ENCODE measurements at places on chromosomes 6 and 20.

DNA sequence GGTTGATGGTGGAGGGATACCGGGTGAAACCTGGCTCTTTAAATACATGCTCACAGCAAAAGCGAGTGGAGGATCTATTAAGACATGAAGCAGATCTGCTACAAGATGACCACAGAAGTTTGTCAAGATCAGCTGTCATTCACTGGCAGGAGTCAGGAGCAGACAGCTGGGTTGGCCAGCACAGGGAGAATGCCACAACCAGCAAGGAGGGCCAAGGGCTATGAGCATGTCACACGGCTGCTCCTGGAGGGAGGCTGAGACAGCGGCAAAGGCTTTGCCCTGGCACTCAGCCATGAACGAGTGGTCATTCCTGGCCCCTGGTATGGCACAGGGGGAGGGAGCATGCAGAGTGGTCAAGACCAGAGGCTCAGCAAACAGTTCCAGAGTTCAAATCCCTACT, 77.6 kb downstream of the POPDC3 start:
- no peak for DNase-seq

GRCh38 chr20:20744170-20744725, 31.8 kb upstream of the RALGAPA2 start:
- DNase-seq = no peak

DNA sequence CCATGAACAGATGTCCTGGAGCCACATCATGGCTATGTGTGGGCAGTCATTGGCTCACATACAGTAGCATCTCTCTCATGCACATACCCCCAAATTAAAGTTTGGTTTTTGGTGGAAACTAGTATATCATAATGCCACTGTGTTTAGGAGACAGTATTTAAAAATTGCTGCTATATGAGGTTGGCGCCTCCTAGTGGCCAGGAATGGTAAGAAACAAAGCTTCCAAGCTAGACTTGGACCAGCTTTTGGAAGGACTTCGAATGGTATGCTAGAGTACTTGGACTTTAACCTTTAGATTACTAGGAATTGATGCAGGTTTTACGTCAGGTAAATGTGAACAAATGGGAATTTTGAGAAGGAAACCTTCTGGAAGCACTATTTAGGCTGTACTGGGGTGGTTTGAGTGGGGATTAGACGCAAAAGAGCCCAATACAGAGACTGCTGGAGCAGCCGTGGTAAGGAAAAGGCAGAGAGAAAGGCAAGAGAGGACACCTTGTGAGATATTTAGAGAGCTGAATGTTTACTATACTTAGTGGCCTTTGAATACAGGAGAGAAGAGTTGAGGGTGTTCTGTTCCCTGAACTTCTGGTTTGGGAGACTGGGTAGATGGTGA, 23.8 kb downstream of the PRSS35 start:
- peak; percentile 28 for DNase-seq

DNA sequence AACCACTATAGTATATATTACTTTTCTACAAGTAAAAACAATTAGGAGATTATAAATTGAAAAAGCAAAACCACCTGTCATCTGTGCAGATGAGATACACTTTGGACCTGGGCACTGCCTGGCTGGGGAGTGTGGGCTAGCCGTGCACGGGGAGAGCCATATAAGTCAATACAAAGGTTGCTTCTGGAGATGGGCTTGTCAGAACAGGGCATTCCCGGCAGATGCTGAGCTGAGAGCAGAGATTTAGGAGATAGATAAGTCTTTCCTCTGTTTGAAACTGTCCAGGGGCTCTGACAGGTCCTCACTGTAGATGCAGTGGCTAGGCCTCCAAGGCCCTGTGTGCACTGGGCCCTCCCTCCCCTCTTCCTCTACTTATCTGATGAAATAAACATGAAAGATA, 34.5 kb downstream of the CD164 start:
- DNase-seq = no peak

GRCh38 chr20:35968930-35969329, 540 bp downstream of the CNBD2 start:
- no peak for DNase-seq

DNA sequence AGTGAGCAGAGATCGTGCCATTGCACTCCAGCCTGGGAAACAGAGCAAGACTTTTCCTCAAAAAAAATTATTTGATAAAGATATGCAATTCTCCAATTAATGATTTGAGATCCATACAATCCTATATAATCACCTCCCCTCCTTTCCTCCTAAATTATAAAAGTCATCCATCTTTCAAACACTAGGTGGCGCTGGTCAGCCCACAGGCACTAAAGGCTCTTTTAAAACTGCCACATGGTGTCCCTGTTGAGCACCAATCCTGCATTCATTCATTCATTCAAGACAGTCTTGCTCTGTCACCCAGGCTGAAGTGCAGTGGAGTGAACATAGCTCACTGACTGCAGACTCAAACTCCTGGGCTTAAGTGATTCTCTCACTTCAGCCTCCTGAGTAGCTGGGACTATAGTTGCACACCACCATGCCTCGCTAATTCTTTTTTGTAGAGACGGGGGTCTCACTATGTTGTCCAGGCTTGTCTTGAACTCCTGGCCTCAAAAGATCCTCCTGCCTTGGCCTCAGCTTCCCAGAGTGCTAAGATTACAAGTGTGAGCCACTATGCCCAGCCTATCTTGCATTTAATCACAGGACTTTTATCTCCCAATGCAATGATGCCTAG, 58.7 kb upstream of the SLC2A12 start:
- peak; percentile 27 for DNase-seq

DNA sequence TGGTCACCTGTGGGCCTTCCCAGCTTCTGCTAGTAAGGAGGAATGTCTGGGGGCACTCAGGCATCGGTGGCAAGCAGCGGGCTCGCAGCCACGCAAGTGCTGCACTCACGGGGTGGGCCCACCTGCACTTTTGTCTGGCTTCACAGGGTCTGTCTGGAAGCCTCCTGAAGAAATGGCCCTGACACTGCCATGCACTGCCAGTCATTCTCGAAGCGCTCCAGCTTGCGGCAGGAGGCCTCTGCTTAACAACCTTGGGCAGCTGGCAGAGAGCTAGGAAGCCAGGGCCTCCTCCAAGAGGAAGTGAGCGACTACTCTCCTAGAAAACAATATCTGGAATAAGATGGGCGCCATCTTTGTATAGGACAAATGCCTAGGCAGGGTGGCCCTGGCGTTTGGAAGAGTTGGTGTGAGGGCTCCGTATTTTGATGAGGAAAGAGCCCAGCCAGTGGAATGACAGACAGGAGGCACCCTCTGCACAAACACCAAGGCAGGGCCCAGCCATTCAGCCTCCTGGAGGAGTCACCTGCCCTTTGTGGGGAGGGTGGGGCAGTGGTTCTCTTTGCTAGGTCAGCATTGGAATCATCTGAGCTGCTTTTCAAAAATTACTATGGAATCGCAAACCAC, 113.9 kb downstream of the SYNDIG1 start:
- no peak for DNase-seq

DNA sequence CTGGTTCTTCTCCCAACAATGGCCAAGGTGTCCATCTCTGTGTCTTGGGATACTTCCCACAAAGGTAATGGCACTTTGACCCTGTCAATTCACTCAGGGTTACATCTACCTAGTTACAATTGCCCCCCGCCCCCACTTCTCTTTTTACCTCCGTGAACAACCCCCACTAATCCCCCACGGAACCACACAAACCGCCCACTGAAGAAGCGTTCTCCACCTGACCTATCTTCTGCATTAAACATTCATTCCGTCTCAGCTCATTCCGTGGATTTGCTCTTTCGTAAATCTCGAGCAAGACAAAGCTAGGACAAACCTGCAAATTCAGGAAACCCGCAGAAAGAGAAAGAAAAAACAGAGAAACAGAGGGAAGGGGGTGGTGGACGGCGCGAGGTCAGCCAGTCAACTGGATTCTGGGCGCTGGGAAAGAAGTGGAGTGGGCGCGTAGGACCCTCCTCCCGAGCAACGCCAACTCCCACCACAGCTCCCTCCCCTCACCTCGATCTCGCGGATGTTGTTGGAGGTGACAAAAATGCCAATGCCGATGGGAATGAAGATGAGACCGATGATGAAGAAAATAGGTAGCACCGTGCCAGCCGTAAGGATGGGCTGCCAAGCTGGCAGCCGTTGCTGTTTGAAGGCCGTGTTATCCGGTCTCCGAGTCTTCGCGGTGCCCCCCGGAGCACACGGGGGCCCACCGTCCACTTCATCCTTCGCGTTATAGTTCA, 523 bp downstream of the TMEM30A start:
- no peak for DNase-seq

DNA sequence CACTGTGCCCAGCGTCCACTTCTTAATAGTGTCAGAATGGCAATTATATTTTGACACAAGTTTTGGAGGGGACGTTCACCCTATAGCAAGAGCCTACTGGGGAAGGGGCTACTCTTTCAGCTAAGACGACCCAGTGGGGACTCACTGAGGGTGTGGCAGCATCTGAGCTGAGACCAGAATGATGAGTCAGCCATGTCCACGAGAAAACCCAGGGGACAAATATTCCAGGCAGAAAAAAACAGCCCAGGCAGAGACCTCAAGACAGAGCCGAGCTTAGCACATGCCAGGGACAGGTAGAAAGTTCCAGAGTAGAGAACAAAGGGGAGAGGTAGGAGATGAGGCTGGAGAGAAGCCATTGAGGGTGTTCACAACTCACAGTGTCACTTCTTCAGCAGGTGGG, 11.2 kb downstream of the CNBD2 start:
- DNase-seq = no peak

DNA sequence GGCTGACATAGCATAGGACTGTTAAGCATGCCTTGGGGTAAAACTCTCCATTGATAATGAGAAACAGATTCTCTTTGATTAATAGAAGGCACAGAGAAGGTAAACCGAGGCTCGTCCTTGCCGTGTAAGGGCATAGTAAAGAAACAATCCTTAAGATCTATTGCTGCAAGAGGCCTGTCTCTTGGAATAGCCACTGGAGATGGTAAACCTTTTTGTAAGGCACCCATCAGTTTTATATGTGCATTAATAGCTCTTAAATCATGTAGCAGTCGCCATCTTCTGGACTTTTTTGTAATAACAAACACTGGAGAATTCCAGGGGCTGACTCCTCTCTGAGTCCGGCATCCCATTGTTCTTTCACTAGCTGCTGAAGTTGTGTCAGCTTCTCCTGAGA, 8.4 kb upstream of the ABHD12 start:
- peak; percentile 77 for DNase-seq

DNA sequence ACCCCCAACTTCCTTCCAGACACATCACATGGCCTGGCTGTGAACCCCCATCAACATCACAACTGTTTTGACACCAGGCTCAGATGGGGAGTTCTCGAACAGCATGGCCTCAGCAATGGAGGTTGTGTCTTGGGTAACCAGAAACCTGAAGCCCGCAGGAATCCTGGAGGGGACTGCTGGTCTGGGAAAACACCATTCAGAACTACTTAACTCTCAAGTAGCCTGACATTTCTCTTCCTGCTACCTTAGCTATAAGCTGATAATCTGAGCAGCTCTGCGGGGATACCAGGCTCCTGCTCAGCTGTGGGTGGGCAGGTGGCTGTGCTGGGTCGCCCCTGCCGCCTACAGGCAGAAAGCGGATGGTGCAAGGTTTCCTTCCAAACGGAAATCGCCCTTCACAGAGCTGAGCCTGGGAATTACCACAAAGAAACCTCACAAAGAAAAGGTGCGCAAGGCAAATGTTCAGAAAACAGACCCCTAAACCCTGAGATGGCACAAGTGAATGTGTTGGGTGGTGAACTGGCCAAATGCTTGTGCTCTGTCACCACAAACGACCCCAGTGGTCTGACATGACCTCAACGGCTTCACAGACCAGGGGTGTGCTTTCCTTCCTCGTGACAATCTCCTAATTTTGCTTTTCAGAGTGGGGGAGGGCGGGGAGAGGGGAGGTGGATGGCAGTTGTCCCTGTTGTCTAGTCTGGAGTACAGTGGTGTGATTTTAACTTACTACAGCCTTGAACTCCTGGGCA, 29.5 kb downstream of the SNX5 start:
- DNase-seq = peak; percentile 48

DNA sequence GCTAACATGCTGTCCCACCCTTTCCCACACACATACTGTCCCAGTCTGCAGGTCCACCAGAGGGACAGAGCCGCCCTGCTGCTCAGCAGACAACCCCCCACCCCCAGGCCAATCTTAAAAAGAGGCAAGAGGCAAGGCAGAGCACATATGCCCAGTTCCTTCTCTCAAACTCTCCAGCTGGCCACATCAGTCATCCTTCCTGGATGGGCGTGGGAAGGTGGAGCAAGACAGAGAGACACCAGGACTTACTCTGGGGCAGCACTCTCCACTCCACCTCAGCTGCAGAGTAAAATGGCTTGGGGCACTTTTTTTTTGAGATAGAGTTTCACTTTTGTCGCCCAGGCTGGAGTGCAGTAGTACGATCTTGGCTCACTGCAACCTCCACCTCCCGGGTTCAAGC, 10.8 kb downstream of the MOCS3 start:
- DNase-seq = no peak
